Stimulated activated CD4-positive, alpha-beta T cell treated with anti-CD3 and anti-CD28 coated beads, Interleukin-2, amount 100 ng/mL, for 4 hours (primary cell): ENCODE measurements at places on chromosomes 11 and 22.

DNA sequence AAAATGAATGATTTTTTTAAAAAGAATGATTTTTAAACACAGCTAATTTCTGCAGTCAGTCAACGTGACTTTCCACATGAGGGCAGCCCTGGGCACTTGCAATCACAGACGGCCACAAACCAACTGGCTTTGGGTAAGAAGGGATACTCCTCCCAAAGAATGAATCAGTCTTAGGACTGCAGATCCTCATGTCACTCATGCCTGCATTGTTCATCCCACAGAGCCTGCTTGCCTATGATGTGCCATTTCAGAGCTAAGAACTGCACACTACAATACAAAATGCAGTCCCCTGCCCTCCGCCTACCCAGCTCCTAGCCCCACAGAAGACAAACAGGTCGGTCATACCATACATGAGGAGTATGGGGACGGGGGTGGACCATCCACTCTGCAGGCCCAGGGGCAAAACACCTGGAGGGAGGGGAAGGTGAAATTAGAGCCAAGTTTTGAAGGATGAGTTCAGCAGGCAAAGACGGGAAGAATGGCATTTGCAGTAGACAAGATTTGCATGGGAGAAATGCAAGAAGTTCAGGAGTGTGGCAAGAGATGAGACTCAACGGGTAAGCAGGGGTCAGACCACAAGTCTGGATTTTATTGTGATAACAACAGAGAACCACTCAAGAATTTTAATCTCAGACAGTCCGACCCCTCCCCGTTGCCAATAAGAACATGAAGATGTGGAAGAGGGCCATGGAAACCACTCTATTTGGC is 24.7 kb downstream of the PACSIN2 start:
- DNase-seq, result no peak

DNA sequence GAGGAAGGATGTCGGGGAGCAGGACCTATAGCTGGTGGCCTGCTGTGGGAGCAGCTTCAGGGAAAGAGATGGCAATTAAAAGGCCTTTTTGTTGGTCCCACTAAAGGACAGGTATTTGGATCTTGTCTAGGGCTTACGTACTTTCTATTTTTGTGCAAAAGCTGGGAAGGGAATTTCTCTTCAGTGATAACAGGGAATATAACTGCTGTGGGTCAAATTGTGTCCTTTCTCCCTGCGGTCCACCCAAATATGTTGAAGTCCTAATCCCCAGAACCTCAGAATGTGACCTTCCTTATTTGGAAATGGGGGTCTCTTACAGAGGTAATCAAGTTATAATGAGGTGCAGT is 14.0 kb downstream of the HSPA8 start:
- DNase-seq, result no peak

DNA sequence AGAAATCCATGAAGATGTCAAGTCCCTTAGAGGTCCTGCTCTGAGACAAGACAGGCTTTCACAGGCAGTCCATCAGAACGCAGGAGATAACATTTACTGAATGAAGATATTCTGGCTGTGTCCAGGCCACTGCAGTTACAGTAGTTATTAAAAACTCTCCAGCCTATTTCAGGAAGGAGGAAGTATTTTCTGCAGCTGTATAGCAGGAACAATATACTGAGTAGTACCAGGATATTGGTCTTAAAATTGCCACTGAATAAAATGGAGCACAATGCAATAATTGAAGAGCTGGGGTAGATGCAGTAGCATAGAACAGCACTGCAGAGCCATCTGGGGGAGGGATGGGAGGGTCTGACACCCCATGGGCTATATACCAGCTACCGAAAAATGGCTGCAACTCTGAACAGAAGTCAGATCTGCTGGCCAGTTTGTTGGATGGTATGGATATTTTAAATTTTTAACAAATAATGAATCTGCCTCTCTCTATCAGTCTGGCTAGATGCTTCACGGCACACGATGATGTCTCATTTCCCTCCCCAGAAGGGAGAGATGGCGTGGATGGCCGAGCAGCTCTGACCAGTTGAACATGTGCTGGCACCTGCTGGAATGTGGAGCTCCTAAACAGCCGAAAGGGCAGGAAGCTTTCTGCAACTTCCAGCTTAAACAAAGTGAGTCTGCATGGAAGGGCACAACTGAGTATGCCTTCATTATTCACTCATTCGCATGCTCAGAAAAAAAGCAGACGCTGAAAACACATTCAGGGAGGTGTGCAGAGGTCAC is 342.1 kb upstream of the SYN3 start:
- DNase-seq, result no peak

- DNase-seq, result no peak
Measured at GRCh38 chr11:37322333-37323194, 724.5 kb upstream of the RAG2 start.

DNA sequence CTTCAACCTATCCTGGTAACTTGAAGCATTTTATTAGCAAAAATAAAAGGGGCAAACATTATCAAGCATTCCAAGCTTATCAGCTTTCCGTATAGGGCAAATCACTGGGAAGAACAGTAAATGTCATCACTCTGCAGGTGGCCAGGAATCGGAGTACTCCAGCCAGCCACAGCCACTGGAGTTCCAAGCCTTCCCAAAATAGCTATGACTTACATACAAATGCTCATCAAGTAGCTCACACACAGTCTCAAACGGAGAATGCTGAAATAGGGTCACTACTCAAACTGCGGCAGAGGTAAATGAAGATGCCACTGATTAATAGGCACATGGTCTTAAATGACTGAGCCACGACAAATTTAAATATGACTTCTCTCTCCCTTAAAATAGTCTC is 2.1 kb downstream of the USP28 start:
- DNase-seq, result no peak

DNA sequence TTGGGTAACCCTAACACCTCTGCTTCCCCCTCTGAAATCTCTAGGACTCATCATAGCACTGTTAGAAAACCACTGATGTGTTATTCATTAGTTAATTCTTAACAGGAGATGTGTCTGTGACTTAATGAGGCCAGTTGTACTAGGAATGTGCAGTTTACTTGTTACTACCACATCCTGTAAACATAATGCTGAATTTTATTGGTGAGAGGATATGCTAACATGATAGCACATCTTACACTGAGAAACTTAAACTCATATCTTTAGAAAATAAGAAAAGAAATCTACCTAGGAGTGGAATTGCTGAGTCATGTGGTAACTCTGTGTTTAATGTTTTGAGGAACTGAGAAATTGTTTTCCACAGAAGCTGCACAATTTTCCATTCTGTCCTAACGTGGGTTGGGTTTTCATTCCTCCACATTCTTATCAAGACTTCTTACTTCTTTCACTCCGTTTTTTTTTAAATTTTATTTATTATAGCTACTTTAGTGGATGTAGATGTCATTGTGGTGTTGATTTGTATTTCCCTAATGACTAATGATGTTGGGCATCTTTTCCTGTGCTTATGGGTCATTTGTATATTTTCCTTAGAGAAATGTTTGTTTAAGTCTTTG is 33.7 kb downstream of the RNF121 start:
- DNase-seq, result no peak

DNA sequence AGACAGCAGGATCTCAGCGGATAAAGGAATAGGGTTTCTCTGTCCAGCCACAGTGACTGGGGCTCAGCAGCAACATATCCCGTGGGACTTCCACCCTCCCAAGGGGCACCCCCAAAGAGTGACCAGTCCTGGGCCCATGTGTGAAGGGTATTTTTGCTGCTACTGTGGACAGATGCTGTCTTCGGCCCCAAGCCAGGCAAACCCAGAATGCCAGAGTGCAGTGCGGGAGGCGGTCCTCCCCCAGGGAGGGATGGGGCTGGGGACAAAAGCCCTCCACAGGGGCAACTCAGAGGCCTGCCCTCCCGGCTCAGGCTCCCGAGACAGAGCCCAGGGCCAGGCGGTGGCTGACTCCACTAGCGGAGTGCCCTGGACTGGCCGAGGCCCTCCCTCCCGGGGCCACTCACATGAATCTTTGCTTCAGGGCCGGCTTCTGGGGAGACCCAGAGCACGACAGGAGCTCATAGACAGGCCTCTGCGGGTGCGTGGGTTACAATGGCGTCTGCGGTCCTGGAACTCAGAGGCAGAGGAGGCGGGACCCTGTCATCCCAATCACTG is 34.7 kb upstream of the WNT7B start:
- DNase-seq, result no peak

- no peak for DNase-seq
Measured at GRCh38 chr11:58178444-58178843, 10.4 kb upstream of the OR9Q2 start.

GRCh38 chr22:23984430-23984829 is 4.5 kb downstream of the GSTT2 start:
- DNase-seq, result peak; percentile 5

DNA sequence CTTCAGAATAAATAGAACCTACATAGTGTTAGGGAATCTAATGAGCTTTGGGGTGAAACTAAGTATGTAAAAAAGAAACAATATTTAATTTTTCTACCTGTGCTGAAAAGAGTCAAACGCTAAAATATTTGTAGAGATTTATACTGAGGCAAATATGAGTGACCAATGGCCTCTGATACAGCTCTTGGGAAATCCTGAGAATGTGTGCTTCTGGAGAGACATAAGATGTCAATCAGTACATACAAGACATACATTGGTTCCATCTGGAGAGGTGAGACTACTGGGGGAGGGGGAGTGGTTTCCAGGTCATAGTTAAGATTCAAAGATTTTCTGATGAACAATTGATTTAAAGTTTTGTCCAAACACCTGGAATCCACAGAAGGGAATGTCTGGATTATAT is 970 bp downstream of the ASRGL1 start:
- no peak for DNase-seq

GRCh38 chr11:11022125-11022730 is 164.4 kb upstream of the ZBED5 start:
- DNase-seq, result no peak

DNA sequence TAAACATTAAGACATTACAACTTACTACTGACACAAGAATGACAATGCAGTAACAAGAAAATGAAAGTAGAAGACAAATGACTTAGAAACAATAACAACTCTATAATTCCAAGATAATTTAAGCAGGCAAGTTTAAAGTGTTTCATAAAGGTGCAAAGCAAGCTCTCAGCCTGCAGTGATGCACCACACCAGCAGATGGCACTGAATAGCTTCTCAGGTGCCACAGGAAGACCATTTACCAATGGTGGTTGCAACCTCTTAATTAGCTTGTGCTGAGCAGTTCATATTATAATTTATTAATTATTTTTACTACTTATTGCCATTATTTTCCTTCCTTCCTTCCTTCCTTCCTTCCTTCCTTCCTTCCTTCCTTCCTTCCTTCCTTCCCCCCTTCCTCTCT is 60.6 kb downstream of the NXPE2 start:
- DNase-seq, result no peak

DNA sequence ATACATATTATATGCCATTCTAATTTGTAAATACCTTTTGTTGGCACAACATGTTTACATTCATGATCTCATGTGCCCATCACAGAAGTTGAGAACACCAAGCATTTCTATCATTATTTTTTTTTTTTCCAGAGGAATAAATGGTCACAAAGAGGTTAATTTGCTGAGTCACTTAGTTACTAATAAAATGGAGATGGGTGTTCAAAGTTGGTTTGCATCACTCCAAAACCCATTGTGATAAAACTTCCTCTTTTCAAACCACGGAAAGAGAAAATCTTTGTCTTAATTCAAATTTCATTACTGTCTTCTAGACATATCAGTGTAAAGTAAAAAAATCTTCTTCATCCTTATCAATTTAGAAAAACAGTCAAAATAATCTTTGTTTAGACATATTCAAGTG is 636.8 kb upstream of the CCDC179 start:
- DNase-seq, result no peak

GRCh38 chr11:72635309-72635915 is 38.8 kb downstream of the PDE2A start:
- no peak for DNase-seq

- DNase-seq, result no peak
Measured at GRCh38 chr22:47919001-47919441, 1156.6 kb downstream of the TBC1D22A start.

GRCh38 chr22:28023036-28023435 is 104.0 kb upstream of the PITPNB start:
- DNase-seq, result no peak

DNA sequence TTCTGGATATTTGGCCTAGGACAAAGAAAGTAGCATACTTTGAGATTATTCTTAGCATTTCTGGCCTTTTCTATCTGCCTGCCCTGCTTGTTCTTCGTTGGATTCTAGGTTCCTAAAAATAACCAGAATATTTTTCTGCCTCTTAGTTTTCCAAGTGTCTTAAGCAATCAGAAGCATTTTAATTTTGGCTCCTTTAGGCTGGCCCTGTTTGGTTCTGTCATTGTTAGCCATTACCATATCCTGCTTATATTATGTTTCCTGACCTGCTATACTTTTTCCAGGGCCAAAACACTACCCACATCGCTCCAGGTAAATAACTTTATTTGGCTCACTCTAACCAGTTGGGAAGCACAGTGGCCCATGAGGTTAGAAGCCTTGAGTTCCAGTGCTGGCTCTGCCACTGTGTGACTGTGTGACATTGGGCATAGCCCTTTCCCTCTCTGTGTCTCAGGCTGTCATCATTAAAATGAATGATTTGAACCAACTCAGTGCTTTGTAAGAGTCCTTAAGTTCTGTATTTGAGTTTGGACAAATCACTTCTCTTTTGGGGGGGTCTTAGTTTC is 91.1 kb downstream of the STIM1 start:
- DNase-seq, result no peak

GRCh38 chr11:68358416-68358815 is 46.0 kb downstream of the LRP5 start:
- DNase-seq, result no peak

DNA sequence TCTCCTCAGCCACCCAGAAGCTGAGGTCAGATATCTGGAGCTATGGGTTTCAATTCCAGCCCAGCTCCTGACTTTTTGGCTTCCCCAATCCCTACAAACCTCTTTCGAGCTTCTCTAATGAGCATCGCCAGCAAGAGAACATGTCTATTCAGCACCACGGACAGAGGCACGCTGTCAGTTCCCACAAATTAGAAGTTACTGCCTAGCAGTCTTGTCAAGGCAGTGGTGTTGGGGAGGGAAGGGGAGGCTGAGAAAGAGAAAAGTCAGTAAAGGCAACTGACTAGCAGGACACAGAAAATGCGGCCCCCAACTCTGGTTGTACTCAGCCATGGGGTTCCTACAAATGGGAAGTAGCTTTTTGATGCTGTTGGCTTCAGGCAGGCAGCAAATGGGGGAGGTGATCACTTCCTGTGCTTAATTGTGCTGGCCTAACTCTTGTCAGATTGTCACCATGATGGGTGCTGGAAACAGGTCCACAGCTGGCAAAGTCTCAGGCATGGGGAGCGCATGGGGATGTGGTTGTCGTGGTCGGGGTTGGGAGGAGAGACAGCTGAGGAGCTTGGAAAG is 205.9 kb downstream of the ST3GAL4 start:
- no peak for DNase-seq

DNA sequence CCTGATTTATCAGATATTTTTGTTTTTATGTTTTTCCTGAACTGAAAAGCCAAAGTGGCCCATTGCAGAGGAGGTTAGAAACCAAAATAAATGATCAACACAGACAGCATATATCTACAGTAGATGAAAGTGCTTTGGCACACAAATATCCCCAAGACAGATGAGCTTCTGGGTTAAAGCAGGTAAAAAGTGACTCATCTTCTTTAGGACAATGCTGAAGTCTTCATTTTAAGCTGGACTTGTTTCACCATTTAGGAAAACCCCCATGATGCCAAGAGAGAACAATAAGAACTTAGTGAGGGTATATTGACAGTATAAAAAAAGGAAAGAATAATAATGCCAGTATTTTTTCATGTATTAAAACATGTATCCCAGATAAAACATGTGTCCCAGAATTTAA is 100.8 kb upstream of the OR9G4 start:
- DNase-seq, result no peak

- no peak for DNase-seq
Measured at GRCh38 chr22:31585161-31585859, 76.7 kb downstream of the PISD start.

- no peak for DNase-seq
Measured at GRCh38 chr11:97087419-97087818, 697.6 kb downstream of the JRKL start.

- no peak for DNase-seq
Measured at GRCh38 chr11:75425422-75425821, 7.6 kb downstream of the KLHL35 start.
